NCI-H1105 (cell line): ENCODE measurements at places on chromosomes 5 and 9.

DNA sequence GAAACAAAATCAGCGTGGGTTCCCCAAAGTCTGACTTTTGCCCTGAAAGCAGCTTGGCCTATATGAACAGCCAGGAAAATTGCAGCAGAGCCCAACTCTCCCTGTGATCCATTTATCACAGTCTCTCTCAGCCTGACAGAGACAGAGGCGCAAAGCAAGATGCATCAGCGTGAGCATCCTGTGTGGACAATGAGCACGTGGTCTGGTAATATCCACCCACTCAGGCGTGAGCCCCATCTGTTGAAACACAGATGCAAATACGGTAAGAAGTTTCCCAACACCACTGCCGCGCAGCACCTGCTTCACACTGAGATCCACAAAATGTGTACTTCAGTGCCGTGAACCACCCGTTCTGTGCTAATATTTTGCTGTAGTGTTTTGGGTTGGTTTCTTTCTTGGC, 114.6 kb downstream of the MRPL36 start:
- no peak for DNase-seq

- DNase-seq: no peak
Measured at GRCh38 chr9:131791542-131792254, 51.8 kb upstream of the RAPGEF1 start.

DNA sequence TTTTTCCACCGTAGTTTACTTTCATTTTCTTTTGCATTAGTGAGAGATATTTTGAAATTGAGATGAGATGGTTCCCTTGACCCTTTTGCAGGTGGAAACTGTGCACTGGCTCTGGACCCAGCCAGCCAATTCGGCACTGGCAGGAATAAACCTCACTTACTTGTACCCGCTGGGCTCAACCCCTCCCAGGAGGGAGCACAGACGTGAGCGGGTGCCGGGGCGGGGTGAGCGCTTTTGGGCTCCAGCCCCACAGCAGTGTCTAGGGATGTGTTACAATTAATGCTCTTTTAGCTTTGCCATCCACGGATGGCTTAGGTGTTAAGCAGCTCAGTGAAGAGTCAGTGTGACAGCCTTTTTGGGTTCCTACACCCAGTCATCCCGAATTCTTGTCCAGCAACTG, 766.1 kb upstream of the CHD1 start:
- DNase-seq: no peak

GRCh38 chr9:89541798-89542197, 43.9 kb upstream of the SEMA4D start:
- DNase-seq: no peak

DNA sequence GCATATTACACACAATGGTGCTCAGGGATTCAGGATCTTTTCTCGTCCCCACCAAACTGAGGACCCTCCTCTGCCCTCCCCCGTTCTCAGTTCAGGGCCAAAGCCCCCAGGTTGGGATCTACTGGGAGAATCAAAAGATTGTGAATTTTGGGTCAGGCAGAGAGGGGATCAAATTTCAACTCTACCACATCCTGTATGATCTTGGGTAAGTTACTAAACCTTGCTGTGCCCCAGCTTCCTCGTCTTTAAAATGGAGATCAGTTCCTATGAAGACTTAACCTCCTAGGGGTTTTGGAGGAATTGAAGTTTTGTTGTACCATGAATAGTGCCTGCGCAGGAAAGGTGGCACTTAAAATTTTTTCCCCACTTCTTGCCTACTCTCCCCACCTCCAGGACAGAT, 62.4 kb downstream of the RAI14 start:
- no peak for DNase-seq

GRCh38 chr5:166369807-166370206, 1921.6 kb upstream of the WWC1 start:
- no peak for DNase-seq

DNA sequence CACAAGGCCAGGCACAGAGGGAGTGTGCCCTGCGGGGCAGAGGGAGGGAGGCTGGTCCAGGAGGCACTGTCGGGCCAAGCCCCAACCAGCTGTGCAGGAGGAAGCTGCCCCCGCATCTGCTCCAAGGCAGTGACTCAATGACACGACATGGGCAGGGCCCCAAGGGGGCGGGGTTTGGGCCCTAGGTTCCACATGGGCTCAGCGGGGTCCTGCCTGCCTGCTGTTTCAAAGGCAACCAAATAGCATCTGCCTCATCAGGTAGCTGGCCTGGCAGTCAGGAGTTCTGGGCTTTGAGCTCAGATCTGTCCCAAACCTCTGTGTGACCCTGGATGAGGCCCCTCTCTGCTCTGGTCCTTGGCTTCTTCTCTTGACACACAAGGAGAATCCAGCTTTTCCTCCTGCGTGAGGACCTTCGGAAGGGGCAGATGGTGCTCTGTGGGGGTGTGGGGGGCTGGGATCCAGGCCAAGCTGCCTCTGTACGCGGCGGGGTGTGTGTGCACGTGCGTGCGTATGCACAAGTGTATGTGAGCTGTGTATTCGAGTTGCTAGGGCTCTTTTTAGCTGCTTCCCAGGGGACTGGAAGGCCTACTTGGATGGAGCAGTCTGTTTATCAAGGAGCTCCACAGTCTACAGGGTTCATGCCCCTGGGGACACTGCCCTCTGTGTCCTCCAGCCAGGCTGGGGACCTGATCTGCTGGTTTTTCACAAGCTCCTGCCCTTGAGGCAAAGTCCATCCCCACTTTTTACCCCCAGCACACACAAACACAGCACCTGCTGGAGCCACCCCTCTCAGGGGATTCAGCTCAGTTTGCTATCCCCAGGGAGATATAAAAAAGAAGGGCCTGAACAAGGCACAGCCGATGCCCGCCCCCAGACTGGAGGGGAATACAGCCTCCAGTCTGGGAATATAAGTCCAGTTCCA, 138.9 kb downstream of the RGS3 start:
- DNase-seq: peak; percentile 32

DNA sequence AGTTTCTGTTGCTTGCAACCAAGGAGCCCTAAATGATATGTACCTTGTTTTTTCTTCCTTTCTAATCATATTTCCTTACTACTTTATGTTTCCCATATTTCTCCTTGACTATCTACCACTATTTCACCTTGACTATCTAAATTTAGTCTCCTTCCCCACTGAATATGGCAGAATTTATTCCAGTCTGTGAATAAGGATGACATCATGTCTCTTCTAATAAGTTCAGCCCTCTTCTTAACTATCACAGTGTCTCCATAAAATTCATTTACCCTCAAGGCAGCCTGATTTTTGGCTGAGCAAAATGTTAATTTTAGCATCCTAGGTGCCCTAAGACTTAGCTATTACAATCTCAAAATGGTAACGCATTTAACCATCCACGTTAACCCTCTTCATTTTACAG, 99.5 kb upstream of the EQTN start:
- no peak for DNase-seq

DNA sequence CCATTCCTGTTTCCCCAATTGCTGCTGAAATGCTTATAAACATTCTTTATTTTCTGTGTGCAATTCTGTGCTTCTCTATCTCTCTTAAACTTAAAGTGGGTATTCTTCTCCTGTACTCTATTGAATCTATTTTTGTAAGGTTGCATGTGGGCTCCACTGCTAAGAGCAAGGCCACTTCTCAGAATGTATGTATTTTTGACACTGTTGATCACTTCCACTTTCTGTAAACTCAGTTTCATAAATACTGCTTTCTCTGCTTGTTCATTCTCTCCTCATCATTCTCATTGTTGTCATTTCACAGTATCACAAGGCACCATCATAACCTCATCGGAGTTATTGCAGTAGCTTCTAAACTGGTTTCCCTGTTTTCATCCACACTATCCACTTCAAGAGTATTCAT, 483.0 kb upstream of the CDH18 start:
- DNase-seq: no peak

GRCh38 chr5:34503379-34504253, 152.5 kb upstream of the RAI14 start:
- DNase-seq: no peak

- no peak for DNase-seq
Measured at GRCh38 chr5:133205204-133205603, 153.4 kb downstream of the HSPA4 start.

DNA sequence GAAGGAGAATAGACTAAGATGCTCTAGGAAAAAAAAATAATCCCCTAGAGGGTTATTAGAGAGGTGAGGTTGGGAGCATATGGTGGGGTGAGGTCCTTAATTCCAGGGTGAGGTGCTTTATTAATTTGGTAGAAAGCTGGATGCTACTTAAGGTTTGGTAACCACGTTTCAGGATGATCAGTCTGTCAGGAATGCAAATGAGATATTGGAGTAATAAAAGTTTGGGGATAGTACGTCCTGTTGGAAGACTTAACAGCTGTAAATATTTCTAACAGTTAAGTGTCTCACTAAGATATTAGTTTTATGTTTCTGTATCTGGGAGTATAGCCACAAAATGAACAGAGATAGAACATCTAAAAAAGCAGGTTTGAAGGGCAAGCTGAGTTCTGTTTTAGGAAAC, 578.9 kb downstream of the CETN3 start:
- no peak for DNase-seq

DNA sequence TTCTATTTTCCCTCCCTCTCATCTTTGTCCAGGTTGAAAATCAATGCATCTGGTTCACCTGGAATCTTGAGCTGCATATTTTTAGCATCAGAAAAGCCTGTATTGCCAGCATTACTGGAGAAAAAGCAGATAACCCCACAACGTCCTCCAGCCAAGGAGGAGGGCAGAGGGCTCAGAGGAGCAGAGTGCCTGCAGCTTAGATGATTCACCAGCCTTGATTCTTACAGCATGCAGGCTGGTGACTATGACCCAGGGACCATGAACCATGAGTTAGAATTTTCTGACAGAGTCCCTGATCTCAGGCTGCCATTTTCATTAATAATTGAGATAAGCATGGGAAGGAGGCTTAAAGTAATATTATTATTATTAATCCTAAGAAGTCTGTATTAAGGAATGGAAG, 278.2 kb downstream of the BRINP1 start:
- no peak for DNase-seq

- DNase-seq: peak; percentile 77
Measured at GRCh38 chr5:43313854-43314457, 744 bp upstream of the HMGCS1 start.

- peak; percentile 27 for DNase-seq
Measured at GRCh38 chr5:135553688-135554462, 18.1 kb upstream of the NEUROG1 start.

DNA sequence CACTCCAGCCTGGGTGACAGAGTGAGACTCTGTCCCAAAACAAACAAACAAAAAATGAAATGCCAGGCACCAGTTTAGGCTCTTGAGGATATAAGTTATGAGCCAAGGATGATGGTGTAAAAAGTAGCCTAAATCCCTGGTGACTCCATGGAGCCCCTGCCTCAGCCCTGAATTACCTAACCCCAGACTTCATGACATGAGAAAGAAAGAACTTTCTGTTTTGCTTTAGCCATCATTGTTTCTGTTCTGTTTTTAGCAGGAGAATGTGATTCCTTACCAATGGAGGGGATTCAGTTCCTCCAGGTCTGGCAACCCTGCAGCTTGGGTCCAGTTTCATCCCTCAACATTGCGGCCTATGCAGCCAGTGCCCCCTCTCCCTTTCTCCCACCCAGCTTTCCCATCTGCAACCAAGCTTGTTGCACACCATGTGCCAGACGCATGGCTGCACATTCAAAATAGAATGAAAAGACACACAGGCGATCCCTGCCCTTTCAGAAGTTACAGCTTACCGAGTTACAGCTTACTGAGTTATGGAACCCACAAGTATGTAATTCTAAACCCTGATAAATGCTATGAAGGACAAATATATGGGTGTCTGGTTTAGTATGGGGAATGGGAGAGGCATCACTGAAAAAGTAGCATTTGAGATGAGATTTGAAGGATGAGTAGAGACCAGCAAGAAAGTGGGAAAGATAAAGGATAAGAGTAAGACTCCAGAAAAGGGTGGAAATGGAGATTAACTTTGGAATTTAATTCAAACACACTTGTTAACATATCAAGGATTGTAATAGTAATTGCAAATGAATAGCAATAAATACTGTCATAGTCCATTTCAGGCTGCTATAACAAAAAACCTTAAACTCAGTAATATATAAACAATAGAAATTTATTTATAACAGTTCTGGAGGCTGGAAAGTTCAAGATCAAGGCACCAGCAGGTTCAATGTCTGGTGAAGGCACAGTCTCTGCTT, 6.0 kb upstream of the SEMA5A start:
- DNase-seq: no peak

DNA sequence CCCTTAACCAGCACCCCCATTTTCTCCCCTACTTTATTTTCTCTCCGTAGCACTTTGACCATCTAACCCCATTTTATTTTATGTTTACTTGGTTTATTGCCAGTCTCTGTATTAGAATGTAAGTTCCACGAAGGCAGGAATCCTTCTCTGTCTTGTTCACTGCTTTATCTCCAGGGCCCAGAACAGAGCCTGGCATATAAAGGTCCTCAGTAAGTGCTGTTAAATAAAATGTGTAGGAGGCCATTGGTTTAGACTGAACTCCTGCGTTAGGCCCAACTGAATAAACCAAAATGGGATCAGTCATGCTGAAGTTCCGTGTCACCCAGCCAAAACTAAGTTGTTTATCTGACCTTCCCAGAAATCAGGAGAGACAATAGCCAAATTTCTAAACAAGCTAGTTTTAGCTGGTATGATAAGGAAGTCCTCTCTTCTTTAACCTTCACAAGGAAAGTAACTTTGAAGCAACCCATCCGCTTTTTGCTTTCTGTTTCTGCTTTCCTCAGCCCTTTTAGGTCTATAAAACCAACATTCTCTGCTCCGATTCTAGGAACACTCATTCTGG, 29.0 kb upstream of the CCNJL start:
- no peak for DNase-seq

DNA sequence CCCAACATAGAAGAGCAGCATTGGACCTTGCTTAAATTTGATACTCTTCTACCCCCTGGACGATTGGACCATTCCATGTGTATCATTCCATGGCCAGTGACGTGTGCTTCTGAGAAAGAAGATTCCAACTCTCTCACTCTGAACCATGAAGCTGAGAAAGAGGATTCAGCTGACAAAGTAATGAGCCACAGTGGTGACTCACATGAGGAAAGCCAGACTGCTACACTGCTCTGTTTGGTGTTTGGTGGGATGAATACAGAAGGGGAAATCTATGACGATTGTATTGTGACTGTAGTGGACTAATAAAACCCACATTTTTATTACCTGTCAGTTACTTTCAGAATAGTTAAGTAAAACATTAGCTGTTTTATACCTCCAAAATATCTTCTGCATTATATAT, 7.5 kb downstream of the HSPA5 start:
- no peak for DNase-seq

GRCh38 chr5:68911840-68912690, 181.7 kb upstream of the SLC30A5 start:
- DNase-seq: no peak

DNA sequence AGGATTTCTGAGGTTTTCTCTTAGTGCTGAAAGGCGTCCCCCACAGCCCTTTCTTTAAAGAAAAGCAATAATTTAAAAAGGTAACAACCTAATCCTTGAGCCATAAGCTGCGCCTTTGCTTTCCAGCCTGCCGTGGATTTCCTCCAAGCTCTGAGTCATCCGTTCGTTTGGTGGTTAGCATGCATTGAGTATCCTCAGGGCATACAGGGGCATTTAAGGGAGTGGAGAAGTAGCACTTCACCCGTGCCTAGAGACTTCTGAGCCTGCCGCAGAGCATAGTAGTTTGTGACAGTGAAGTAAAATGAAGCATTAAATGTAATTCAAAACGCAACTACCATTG, 892 bp upstream of the TNC start:
- DNase-seq: peak; percentile 15

- no peak for DNase-seq
Measured at GRCh38 chr5:132704875-132705274, 31.1 kb downstream of the IL4 start.
